ENCODE measurements at places on chromosomes 11 and 22. TPM values are rescaled to one million over a fixed set of nuclear protein-coding genes. Genes with fewer than 3 reads are reported as not detected.

The NXPE1 gene
- not detected for total RNA-seq

The CCDC134 gene
- 8.3 TPM for total RNA-seq

The RAB36 gene
- total RNA-seq, result 8.5 TPM

The TKFC gene
- total RNA-seq, result 30.0 TPM

The PDE2A gene
- total RNA-seq, result 0.36 TPM

The PAX6 gene
- total RNA-seq, result under 0.01 TPM

The SMC1B gene
- total RNA-seq, result not detected

The APLNR gene
- not detected for total RNA-seq

GRCh38 chr11:10233581-10233980, 60.4 kb downstream of the SBF2 start:
- H3K27me3 ChIP-seq, result no peaks in the 10 kb centered on the region
- no peaks in the 10 kb centered on the region for H3K36me3 ChIP-seq
- peaks cover 8% of the 10 kb centered on the region for H3K4me1 ChIP-seq
- no peak overlapping the region for H3K4me3 ChIP-seq
- peak overlapping the region; percentile 44 for H3K27ac ChIP-seq

GRCh38 chr11:1707751-1708150, 10.8 kb downstream of the KRTAP5-6 start:
- no peaks in the 10 kb centered on the region for H3K36me3 ChIP-seq
- no peaks in the 10 kb centered on the region for H3K4me1 ChIP-seq
- DNase-seq, result no peak
- H3K27ac ChIP-seq, result no peak overlapping the region

- no peak for DNase-seq
- H3K36me3 ChIP-seq, result no peaks in the 10 kb centered on the region
- H3K4me3 ChIP-seq, result no peak overlapping the region
- no peak overlapping the region for H3K27ac ChIP-seq
Observed at GRCh38 chr11:11989774-11990744, 18.4 kb downstream of the DKK3 start.

DNA sequence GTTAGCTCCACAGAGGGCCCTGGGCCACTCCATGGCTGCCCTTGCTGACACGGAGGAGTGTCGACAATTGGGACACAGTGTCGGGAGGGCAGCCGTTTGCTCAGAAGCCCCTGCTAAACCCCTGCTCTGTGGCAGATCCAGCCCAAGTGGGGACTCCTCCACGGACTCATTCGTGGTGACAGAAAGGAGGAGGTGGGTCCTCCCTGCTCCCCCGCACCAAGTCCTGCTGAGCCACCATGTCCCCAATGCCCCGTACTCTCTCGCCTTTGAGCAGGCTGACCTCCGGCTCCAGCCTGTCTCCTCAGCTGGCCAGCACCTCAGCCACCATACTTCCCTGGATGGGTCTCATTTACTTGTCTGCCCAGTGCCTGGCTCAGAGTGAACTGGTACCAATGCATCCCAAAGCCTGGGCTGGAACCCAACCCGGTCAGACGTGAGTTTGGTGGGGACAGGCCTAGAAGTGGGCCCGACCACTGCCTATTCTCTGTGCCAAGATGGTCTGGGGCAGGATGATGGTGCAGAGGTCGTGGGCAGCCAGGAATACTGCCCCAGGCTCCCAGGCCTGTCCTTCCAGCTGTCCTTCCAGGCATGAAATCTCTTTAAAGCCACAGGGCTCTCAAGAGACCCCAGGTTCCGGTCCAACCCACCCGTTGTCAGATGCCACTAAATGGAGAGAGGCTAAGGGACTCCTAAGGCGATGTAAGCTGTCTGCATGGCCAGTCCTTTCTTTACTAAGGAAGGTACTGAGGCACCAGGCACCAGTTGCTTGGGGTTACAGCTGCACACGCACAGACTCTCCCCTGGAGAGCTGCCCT, 4.3 kb downstream of the CBX6 start:
- H3K4me3 ChIP-seq, result no peak overlapping the region
- peaks cover 15% of the 10 kb centered on the region for H3K4me1 ChIP-seq
- H3K36me3 ChIP-seq, result peaks cover 30% of the 10 kb centered on the region
- no peak overlapping the region for H3K27ac ChIP-seq

DNA sequence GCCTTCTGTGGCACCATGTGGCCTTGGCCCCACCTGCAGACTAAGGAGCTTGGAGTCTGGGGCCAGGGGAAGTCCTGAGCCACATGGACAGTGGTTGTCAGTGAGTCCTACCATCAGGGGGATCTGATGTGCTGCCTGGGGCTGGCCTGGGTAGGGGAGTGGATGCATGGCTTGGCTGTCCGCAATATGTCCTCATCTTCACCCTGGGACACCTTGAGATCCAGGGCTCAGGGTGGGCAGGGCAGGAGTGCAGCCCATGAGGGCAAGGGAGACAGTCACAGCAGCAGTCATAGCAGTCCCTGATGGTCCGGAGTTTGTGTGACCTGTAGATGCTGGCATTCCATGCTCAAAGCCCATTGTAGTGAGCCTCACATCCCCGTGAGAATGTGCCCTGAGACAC, 256.8 kb upstream of the B3GAT1 start:
- no peak overlapping the region for H3K27ac ChIP-seq
- DNase-seq, result no peak
- H3K36me3 ChIP-seq, result no peaks in the 10 kb centered on the region
- H3K4me1 ChIP-seq, result no peaks in the 10 kb centered on the region
- H3K4me3 ChIP-seq, result no peak overlapping the region

GRCh38 chr22:22060200-22061084, 77.9 kb upstream of the TOP3B start:
- peaks cover 13% of the 10 kb centered on the region for H3K27me3 ChIP-seq
- DNase-seq, result no peak
- peaks cover 4% of the 10 kb centered on the region for H3K4me1 ChIP-seq
- H3K27ac ChIP-seq, result no peak overlapping the region
- H3K4me3 ChIP-seq, result no peak overlapping the region
- H3K36me3 ChIP-seq, result no peaks in the 10 kb centered on the region

DNA sequence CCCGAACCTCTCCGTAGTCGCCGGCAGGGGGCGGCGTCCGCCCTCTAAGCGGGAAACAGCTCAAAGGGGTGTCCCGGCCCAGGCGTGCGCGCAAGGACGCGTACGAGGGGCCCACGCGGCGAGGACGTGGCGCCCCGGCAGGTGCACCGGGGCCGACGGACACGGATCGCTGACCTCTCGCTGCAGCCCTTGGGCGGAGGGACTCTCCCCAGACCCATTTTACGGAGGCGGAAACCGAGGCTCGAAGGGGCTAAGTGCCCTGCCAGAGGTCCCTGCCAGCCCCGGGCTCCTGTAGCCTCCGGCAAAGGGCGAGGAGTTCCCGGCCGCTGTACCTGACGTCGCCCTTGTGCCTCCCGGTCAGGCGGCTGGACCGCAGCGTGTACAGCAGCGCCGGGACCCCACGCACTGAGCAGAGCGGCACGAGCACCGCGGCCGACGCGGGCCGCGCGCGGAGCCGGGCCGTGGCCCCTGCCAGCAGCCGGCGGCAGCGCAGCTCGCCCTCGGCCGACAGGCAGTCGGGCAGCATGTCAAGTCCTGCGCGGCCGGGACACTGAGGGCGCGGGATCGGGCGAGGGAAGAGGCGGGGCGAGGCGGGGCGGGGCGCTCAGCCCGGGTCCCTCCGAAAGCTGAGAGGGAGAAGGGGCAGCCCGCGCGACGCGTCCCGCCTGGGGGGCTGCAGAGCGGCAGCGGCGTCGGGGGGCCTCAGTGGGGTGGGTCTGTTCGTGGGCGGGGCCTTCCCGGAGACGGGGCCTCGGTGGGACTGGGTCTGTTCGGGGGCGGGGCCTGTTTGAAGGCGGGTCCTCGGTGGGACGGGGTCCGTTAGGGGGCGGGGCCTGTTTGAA, at the start of gene NUDT8:
Gene NUDT8 (minus strand): TSS at position 552 of the 842 bp plus-strand sequence. CDS start 26 bp downstream, at position 526.
- DNase-seq, result peak; percentile 99
- peak within 1 kb of the TSS; percentile 45 for H3K27ac ChIP-seq
- H3K4me3 ChIP-seq, result peak within 1 kb of the TSS; percentile 83
- H3K4me1 ChIP-seq, result peaks cover 5% of the 10 kb centered on the region

GRCh38 chr11:32939046-32939445, 46.4 kb downstream of the QSER1 start:
- no peaks in the 10 kb centered on the region for H3K4me1 ChIP-seq
- peaks cover 17% of the 10 kb centered on the region for H3K36me3 ChIP-seq
- no peak overlapping the region for H3K4me3 ChIP-seq
- no peak for DNase-seq
- H3K27me3 ChIP-seq, result no peaks in the 10 kb centered on the region

GRCh38 chr11:44849922-44850321, 100.8 kb downstream of the TP53I11 start:
- no peak for DNase-seq
- no peak overlapping the region for H3K27ac ChIP-seq
- H3K4me1 ChIP-seq, result peaks cover 15% of the 10 kb centered on the region
- no peaks in the 10 kb centered on the region for H3K36me3 ChIP-seq
- no peaks in the 10 kb centered on the region for H3K27me3 ChIP-seq

DNA sequence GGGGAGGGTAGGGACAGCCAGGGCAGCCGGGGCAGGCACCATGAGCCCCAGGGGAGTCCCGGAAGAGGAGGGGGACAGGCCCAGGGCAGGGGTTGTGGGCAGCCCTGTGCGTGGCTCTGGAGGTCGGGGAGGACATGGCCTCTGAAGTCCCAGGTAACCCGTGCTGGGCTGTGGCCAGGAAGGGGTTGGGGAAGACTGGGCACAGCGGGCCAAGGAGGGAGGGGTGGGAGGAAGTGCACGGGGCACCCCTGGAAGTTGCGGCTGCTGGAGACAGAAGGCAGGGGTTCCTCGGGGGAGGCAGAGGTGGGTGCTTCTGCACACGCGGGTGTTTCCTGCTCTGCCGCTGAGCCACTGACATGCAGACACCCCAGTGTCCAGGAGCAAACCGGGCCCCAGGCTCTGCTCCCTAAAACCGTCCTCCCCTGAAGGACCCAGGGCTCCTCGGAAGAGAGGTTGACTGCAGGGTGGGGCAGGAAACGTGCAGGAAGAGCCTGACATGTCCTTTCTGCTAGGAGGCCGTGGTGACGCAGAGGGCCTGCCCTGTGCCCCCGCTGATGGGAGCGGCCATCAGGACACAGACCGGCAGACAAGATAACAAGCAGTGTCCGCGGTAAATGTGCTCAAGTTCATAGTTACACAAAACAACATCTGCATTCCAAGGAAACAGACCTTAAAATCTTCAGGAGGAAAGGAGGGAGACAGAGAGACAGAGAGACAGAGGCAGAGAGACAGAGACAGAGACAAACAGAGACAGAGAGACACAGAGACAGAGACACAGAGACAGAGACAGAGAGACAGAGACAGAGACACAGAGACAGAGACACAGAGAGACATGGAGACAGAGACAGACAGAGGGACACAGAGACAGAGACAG, 5.7 kb downstream of the TNNI2 start:
- H3K36me3 ChIP-seq, result no peaks in the 10 kb centered on the region
- H3K4me3 ChIP-seq, result no peak overlapping the region
- DNase-seq, result no peak

DNA sequence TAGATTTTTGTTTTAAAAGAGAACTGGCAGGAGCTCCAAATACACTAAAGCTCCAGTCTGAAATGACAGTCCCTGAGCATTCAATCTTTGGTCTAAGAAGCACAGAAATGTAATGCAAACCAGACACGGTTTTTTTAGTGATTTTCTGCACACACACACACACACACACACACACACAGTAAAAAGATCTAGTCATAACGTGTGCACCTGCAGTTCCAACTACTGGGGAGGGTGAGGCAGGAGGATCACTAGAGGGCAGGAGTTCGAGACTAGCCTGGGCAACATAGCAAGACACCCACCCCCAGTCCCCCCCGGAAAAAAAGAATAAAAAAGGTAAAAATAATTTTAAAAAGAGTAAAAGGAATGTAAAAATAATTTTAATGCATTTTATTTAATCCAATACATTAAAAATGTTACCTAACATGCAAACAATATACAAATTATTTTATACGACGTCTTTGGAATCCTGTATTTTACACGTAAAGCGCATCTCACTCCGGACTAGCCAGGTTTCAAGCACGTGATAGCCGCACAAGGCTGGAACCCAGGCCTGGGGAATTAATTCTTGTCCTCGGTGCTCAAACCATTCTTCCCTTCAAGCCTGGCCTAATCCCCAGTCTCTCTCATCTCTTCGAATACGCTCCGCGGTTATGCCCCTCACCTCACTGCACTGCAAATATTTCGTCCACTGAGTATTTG, 762 bp upstream of the TBC1D22A start:
- peaks cover 27% of the 10 kb centered on the region for H3K4me1 ChIP-seq
- peak overlapping the region; percentile 100 for H3K4me3 ChIP-seq
- peak overlapping the region; percentile 98 for H3K27ac ChIP-seq
- H3K36me3 ChIP-seq, result no peaks in the 10 kb centered on the region

DNA sequence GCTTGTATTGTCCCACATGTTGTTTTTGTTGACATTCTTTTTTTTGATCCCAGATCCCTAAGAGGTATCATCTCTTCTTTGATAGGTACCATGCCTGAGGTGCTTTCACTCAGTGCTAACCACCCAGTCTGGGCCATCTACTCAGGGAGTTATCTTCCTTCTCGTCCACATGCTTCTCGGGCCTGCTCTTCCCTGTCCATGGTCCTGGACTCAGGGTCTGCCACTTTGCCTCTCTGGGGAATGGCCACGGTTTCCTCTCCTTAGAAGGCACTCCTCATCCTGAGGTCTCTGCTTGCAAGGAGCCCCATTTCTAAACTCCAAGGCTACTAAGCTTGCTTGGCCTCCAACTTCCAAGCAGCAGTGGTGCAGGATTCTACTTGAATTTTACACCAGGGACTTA, 227.0 kb upstream of the NCAM1 start:
- H3K36me3 ChIP-seq, result no peaks in the 10 kb centered on the region
- no peak overlapping the region for H3K4me3 ChIP-seq
- H3K4me1 ChIP-seq, result no peaks in the 10 kb centered on the region
- no peak for DNase-seq

DNA sequence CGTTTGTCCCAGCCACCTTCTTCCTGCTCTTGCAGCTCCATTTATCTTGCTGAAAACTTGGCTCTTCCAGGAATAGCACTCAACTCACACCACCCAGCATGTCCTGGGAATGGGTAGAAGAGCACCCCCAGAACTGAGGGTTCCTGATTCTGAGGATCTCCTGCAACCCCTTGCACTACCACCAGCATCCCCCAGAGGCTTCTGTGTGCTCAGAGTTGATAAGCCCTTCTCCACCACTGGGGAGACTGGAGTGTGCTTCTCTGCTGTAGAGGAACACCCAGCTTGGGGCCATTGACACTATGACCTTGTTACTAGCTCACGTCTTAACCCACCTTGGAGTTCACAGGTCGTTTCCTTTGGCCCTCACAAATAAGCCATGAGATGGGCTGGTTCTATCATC, 121.0 kb downstream of the GRIK4 start:
- H3K4me1 ChIP-seq, result no peaks in the 10 kb centered on the region
- no peak for DNase-seq
- no peak overlapping the region for H3K27ac ChIP-seq
- no peak overlapping the region for H3K4me3 ChIP-seq
- H3K27me3 ChIP-seq, result no peaks in the 10 kb centered on the region
- no peaks in the 10 kb centered on the region for H3K36me3 ChIP-seq

GRCh38 chr11:61695917-61696316, 15.7 kb downstream of the DAGLA start:
- peak; percentile 98 for DNase-seq
- H3K4me3 ChIP-seq, result peak overlapping the region; percentile 58
- H3K36me3 ChIP-seq, result no peaks in the 10 kb centered on the region
- peaks cover 27% of the 10 kb centered on the region for H3K4me1 ChIP-seq
- H3K27me3 ChIP-seq, result no peaks in the 10 kb centered on the region
- H3K27ac ChIP-seq, result peak overlapping the region; percentile 74

Data from osteoblast (primary cell).